ENCODE measurements at places on chromosomes 6 and 20. TPM values are rescaled to one million over a fixed set of nuclear protein-coding genes. Genes with fewer than 3 reads are reported as not detected.

Gene MLN
- not detected for total RNA-seq

Gene SAPCD1
- 0.86 TPM for total RNA-seq

Gene MICB
- total RNA-seq, result 1.9 TPM

Gene ALDH5A1
- 17.4 TPM for total RNA-seq

Gene GLYATL3
- total RNA-seq, result not detected

Gene MMP24
- 0.40 TPM for total RNA-seq

All from cardiac septum (tissue), 1 donor.